NK-92 treated with Interleukin-12 subunit alpha and Interleukin-12 subunit beta, amount 100 ng/mL, for 24 hours (cell line): ENCODE measurements at places on chromosomes 1 and 21.

DNA sequence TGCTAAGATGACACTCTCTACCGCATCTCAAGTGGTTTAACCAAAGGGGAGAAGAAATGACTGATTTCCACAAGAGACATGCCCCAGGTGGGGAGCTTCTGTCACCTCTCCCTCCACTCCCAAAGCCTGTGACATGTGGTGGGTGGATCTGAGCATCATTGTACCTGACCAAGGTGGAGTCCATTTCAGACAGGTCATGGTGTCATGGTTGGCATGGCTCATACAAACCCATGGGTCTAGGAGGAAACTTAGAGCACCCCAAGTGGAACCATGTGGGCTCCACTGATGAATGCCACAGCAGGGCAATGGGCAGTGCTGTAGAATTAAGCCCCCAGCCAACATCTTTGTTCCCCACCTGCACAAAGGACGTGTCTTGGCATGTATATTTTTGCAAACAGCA is 131.5 kb upstream of the EDN2 start:
- DNase-seq: no peak

DNA sequence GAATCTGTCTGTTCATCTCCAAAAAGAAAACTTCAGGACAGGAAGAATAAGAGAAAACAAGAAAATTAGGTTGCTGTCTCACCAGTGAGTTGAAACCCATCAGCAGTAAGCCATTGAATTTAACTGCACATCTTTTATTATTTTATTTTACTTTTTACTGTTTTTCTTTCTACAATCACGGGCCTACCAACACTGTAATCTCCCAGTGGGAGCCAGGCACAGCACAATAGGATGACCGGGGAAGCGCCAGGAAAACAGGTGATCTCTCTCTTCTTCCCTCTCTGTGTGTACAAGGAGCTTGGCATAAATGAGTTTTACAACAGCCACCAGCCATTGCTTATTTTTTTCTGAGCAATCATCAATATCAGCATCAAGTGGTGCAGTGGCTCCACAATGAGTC is 113.1 kb upstream of the ESRRG start:
- DNase-seq: no peak

GRCh38 chr1:35553851-35554250 is 3.4 kb downstream of the KIAA0319L start:
- DNase-seq: no peak

GRCh38 chr1:181562395-181562794 is 79.1 kb downstream of the CACNA1E start:
- DNase-seq: no peak

DNA sequence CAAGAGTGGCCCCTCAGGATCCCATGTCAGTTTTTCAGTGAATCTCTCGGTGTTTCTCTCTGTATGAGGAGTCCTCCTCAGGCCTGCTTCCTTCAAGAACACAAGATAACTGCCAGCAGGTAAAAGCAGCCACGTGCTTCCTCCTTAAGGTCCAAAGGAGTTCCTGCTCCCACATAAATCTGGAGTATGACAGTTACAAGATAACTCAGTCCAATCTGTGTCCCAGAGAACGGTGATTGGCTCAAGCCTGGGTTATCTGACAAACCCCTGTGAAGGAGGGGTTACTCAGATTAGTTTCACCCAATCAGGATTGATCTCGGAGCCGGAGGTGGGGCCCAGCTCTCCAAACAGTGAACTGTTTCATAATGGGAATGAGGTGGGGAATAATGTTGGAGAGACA is 5.8 kb upstream of the ANKRD13C start:
- DNase-seq: no peak

GRCh38 chr1:160709715-160710114 is 1.9 kb downstream of the CD48 start:
- no peak for DNase-seq

- DNase-seq: no peak
Observed at GRCh38 chr1:91515994-91516393, 15.3 kb downstream of the CDC7 start.

GRCh38 chr1:47106792-47107191 is 30.4 kb upstream of the CYP4A22 start:
- DNase-seq: no peak

DNA sequence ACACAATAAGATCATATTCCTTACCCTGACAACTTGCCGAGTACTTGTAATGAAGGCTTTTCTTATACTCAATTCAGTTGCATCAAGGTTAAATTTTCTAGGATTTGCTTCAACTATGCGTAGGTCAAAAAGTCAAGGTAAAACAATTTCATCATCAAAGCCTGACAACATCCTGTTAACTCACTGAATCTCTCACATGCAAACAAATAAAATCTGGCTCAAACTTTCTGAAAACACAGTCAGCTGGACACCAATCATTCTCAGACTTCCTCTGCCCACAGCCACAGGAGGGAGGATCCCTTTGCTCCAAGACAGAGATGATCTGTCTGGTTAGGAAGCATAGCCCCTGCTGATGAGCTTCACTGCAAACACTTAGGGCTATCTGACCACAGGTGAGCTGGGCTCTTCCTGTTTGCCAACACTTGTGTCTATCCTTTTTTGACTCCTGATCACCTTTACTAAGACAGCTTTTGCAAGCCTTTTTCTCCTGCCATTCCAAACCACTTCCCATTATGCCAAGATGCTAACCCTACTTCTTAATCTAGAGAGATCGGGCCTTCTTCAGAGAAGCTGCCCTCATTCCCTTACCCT is 20.0 kb downstream of the STX6 start:
- no peak for DNase-seq

GRCh38 chr1:181445436-181445835 is 37.9 kb upstream of the CACNA1E start:
- DNase-seq: no peak

DNA sequence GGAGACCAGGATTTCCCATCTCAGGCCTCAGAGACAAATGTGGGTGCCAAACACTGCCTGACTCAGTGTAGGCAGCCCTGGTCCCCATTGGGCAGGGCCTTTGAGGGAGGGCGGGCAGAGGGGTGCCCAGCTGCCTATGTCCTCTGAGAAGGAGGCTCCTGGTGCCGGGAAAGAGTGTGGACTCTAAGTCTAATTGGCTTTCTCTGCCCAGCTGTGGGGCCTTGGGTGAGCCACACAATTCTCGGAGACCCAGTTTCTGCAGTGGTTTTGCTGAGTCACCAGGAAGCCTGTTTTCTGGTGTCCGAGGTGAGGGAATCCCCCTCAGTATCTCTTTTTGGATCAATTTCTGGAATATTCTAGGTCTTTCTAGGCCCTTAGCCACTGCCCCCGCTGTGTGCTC is 35.3 kb upstream of the ACTL8 start:
- no peak for DNase-seq

- no peak for DNase-seq
Observed at GRCh38 chr1:8652467-8653046, 164.9 kb downstream of the RERE start.

DNA sequence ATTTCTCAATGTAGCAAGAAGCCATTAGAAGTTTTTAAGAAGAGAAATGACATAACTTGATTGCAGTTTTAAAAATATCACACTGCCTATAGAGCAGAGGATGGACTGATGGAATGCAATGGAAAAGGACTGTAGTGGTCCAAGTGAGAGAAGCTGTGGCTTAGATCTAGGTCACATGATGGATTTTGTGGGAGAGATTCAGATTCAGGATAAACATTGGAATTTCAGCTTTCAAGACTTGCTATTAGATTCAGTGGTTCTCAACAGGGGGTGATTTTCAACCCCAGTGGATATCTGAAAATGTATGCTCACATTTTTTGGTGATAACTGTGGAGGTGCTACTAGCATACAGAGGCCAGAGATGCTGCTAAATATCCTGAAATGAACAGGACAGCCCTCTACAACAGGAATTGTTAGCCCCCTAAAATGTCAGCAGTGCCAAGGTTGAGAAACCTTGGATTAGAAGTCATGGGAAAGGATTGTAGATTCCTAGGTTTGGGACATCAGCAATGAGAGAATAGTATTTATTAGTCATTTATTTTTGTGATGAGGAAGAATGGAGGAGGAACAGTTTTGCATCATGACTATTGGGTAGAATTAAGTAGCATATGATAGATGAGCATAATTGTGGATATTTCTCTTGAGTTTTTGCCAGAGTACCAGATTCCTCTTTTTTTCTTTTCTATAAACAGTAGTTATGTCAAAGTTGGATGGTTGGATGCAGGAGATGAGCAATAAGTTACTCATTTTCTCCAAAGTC is 30.1 kb upstream of the KCNK2 start:
- DNase-seq: no peak

DNA sequence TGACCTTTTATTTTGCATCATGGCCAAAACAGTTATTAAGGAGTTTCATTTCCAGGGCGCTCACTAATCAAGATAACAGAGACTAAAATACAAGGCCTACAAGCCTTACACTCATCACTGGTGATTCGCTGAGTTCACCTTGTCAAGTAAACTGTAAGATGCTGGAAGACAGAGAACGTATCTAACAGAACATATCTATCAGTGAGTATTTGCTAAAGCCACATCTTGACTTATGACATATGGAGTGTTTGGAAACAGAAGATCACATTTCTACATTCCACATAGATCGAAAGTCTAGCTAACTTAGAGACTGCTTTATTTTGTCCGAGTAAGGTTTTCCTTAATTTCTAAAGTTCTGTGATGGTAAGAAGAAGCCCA is 506.5 kb downstream of the SMYD3 start:
- DNase-seq: no peak

- DNase-seq: peak; percentile 73
Observed at GRCh38 chr1:150561254-150561973, 12.2 kb downstream of the ADAMTSL4 start.

GRCh38 chr1:110870721-110871388 is 2.1 kb upstream of the CD53 start:
- no peak for DNase-seq

DNA sequence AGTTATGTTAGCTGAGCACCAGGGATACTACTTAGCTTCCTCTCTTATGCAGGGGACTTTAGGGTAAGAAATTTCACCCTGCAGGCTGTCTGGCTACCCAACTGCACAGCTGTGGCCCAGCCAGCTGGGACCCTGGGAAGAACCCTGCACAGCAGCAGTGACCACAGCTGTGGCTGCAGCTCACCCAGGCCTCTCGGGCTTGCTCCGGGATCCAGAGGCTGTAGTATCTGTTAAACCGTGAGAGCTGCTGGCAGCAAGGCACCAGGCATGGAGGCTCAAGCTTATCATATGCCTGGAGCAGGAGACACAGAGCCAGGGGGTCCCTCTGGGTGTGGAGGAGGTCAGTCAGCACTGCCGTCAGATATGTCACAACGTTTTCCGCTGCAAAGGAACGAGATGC is 40.3 kb downstream of the URB1 start:
- no peak for DNase-seq

- peak; percentile 81 for DNase-seq
Observed at GRCh38 chr1:203673550-203674411, 47.1 kb downstream of the ATP2B4 start.

DNA sequence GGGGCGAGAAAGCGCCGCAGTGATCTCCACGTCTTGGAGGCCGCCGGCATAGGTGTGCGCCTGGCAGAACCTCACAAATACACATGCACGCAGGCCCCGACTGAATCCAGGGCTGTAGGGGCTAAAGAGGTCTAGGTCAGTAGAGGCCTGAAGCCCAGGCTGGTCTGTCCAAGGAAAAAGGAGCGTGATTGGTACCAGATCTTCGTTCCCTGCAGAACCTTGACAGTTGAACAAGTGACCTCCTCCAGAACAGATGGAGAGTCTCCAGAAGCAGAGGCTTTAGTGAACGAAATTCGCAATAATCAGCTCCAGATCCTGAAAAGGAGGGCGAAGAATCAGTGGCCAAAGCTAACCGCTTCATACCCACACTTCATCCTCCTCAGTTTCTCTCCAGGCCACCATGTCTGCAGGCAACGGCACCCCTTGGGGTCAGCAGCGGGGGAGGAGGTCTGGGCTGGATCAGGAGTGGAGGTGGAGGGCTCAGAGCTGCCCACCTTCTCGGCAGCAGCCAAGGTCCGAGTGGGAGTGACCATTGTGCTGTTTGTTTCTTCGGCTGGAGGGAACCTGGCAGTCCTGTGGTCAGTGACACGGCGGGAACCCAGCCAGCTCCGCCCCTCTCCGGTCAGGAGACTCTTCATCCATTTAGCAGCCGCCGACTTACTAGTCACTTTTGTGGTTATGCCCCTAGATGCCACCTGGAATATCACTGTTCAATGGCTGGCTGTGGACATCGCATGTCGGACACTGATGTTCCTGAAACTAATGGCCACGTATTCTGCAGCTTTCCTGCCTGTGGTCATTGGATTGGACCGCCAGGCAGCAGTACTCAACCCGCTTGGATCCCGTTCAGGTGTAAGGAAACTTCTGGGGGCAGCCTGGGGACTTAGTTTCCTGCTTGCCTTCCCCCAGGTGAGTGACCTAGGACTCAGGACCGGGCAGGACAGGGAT is 749 bp upstream of the PEX11B start:
- DNase-seq: no peak

DNA sequence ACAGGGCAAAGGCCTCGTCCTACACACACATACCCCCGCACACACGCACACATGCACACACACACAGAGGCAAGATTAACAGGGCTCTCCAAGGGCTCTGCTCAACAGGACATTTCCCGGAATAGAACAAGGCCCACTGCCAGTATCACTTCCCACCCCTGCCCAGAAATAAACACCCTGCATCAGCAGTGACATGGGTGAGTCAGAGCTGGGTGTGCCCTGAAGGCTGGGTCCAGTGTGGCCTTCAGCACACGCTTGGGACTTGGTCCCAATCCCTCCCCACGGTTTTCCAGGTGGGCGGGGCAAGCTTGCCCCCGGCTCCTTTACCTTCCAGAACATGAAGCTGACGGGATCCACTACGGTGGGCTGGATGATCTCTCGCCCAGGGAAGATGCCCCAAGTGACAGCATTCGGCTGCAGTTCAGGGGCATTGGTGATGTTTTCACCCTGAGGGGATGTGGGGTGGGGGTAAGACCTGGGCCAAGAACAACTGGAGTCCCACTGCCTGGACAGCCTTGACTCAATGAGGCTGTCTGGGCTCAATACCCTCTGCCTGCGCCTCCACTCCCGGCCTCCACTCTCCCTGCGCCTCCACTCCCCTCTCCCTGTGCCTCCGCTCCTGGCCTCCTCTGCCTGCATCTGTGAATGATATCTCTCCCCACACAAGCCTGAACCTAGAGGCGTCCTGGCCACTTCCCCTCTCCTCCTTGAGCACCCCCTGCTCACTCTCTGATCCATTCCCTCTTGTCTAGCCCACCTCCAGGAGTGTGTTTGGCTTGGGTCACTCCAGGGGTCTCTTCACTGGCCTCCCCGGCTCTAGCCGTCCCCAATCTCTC is 14.7 kb downstream of the MTHFR start:
- DNase-seq: no peak
